CD4-positive, alpha-beta T cell treated with Interferon gamma for 1 hour (primary cell): ENCODE measurements at places on chromosomes 3 and 15.

DNA sequence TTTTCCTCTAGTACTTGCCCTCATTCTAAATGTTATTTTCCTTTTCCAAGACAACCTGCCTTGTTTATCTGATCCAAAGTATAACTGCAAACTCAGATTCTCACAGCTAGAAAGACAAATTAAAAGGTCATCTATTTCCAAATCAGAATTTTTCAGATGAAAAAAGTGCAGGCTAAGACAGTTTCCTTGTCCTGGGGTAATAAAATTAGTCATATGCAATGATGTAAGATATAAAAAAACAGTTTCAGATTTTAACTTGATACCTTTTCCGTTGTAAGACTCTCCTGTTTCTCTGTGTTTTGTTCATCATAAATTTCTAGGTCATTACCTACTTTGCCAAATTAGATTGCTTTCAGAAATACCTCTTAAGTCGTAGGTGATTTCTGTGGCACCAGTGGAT is 238.4 kb upstream of the PEX5L start:
- no peak for DNase-seq

- no peak for DNase-seq
Observed at GRCh38 chr3:49790626-49791411, 4.5 kb upstream of the IP6K1 start.

DNA sequence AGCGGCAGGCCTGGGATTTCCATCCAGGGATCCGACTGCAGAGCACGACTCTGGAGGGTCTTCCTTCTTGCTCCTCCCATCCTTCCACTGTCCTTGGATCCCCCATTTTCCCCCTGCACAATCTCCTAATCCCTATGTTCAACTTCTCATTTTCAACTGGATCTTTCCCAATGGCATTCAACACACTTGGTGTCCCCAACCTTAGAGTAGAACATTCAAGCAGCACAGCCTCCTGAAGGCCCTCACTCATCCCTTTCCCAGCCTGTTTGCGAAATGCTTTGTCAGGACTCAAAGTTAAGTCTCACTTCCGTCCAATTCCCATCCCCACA is 32.3 kb downstream of the RPN1 start:
- DNase-seq = no peak

- no peak for DNase-seq
Observed at GRCh38 chr3:50320853-50321335, 1.7 kb downstream of the HYAL2 start.

DNA sequence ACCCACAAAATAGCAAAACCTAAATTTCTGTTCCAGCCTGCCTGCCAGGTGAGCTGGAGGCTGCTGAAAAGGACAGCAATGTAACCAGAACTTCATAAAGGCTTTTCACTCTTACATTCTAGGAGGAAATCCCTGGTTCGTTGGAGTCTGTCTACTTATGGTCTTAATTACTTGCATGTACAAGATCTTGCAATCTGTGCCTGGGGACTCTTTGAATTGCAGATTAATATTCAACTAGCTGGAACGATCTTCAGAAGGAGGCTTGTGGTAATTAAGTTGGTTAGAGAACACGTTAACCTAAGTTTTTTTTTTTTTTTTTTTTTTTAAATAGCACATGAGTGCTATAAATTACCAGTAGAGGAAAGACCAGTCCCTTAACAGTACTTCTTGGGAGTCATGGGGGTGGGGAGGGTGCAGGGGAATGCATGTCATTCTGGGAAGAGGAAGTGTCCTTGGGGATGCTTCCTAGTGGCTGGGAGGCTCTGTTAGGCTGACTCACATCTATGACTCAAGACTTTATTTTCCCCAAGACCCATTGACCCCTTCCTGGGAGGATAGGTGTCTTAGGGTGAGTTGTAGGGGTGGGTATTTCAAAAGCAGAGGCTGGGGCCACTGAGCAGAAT is 139.8 kb downstream of the RAB11A start:
- no peak for DNase-seq

GRCh38 chr3:102449341-102449740 is 14.5 kb downstream of the ZPLD1 start:
- no peak for DNase-seq

DNA sequence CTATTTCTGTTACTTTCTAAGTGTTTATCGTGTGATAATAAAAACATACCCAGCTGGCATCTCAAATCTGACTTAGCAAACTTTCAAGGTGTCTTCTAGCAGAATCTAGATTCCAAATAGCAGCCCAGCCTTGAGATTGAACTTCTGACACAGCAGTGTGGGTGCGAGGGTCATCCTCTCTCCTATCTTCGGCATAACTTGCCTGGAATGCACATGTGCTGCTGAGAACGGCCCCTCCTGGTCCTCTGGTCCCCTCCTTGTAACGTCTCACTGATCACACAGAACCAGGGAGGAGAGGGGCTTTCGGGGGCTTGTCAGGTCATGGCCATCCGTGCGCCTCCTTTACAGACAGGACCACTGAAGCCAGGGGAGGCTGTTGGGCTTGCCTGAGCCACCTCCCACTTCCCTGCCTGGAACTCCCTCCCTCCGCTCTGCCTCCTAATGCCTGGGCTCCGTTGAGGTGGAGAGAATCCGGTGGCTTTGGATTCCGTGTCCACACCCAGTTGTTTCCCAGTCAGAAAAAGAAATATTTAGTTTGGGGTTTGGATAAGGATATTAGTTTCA is 344.4 kb upstream of the C2CD4B start:
- DNase-seq = no peak

DNA sequence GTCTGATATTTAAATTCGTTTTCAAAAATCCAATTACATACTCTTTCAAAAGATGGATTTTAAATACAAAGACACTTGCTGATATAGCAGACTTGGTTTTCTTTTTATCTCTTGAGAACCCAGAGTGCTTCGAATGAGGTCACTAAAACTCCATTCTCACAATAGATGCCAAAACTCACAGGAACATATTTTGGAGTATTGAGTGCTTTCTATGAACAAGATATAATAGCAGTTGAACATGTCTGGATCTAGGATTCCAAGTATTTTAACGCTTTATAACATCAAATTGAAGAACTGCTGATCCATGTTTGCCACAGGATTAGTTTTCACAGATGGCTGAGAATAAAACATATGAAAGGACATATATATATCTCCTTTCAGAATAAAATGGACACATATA is 113.2 kb downstream of the SAMMSON start:
- no peak for DNase-seq

- DNase-seq = no peak
Observed at GRCh38 chr3:29871087-29871486, 590.2 kb downstream of the RBMS3 start.

DNA sequence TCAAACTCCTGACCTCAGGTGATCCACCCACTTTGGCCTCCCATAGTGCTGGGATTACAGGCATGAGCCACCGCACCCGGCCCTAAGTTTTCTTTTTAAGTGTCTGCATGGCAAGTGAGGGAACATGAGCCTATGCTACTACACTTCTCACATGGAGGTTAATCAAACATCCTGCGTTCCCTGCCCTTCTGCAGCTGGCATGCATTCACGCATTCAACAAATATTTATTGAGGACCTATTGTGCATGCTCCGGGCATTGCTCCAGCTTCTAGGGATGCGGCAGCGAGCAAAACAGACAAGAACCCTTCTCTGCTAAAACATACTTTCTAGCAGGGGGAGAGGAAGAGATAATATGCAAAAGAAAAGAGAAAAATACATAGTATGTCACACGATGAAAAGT is 42.6 kb upstream of the ACKR4 start:
- DNase-seq = no peak

- no peak for DNase-seq
Observed at GRCh38 chr3:37712918-37713817, 148.5 kb upstream of the CTDSPL start.

GRCh38 chr3:42728056-42728455 is 25.5 kb upstream of the HHATL start:
- DNase-seq = no peak

- DNase-seq = no peak
Observed at GRCh38 chr3:69088063-69088462, 3.3 kb downstream of the ARL6IP5 start.

GRCh38 chr3:129507181-129507831 is 21.1 kb upstream of the RHO start:
- no peak for DNase-seq

GRCh38 chr3:183116025-183116614 is 16.8 kb upstream of the MCCC1 start:
- DNase-seq = peak; percentile 86

GRCh38 chr15:97522347-97522746 is 438.2 kb upstream of the ARRDC4 start:
- no peak for DNase-seq

DNA sequence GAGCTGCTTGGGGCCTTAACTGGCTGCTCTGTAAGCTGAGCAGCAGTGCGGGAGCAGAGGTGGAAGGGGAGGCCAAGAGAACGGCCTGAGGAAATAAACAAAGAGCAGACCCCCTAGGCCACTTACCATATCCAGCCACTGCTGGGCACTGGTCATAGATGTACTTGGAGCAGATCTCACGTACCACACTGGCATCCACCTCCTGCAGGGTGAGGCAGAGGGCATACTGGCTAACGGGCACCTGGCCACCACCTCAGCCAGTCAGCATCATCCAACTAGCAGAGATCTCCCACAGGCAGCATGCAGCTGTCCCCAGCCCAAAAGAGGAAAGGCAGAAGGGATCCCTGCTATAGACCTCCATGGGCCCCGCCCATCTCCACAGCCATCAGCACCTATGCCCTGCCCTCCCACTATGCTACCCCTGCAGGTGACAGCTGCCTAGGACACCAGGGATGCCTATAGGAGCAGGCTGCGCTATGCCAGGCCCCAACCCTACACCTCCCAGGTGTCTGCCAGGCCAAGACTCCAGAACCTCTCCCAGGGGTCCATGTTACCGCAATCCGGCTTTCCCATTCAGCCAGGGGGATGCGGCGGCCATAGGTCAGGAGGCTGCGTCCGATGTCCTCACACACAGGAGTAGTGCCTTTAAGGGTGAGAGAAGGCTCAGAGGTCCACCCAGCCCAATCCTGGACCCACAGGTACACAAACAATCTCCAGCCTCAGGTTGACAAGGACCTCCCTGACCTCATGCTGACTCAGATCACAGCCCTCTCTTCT is 4.6 kb upstream of the COL7A1 start:
- no peak for DNase-seq

DNA sequence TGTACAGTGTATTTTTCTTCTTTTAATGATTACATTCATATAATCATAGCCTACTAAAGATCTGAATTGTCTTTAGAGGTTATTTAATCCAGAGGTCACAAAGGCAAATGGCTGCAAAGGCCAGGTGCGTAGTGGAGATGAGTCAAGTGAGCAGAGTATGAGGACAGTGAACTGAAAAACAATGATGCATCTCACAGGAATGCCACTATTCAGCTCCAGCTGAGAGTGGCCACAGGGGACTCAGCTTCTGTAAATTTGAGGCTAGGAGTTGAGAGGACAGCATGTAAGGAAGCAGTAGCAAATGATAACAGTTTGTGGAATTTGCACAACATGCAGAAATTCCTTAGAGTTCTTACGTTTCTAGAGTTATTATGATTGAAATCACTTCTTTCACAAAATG is 50.4 kb downstream of the COL6A5 start:
- no peak for DNase-seq

- no peak for DNase-seq
Observed at GRCh38 chr3:24220859-24221657, 273.6 kb downstream of the THRB start.

DNA sequence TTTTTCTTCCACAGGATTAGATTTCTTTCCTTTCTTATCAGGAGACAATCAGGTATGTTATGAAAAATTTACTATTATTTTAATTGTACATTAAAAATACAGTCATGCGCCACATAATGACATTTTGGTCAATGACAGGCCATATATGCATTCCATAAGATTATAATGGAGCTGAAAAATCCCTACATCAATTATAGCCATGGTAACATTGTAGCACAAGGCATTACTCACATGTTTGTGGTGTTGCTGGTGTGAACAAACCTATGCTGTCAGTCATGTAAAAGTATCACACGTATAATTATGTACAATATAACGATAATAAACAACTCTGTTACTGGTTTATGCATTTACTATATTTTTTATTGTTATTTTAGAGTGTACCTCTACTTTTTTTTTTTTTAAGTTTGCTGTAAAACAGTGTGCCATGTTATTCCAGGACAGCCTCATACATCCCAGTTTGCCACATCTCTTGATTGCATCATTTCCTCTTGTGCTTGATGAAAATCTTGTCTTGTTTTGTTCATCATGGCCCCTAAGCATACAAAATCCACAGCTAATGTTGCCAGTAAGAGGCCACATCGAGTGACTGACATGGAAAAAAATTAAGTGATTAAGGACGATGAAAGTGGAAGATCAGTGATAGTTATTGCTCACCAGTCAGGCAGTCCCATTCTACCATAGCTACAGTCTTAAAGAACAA is 21.4 kb downstream of the CALML4 start:
- DNase-seq = no peak

- DNase-seq = no peak
Observed at GRCh38 chr3:23809294-23809693, 3.5 kb downstream of the UBE2E1 start.

DNA sequence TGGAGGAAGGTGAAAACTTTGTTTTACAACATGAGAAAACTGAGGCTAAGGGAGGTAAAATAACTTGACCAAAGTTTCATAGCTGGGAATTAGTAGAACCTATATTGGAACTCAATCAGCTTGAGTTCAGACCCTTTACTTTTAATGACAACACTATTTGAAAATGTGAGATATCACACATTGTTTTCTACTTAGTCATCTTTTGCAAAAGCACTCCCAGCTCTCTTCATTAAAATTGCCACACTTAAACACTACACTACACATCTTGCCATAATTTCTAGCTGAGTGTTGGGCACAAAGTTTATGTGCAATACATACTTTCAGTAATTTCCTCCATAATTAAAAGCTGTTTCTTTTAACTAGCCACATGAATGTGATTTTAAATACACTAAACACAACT is 230.4 kb upstream of the DCBLD2 start:
- DNase-seq = no peak

GRCh38 chr3:176914764-176915163 is 282.5 kb downstream of the TBL1XR1 start:
- DNase-seq = no peak

- DNase-seq = peak; percentile 61
Observed at GRCh38 chr3:172140499-172141391, 101.4 kb downstream of the FNDC3B start.

DNA sequence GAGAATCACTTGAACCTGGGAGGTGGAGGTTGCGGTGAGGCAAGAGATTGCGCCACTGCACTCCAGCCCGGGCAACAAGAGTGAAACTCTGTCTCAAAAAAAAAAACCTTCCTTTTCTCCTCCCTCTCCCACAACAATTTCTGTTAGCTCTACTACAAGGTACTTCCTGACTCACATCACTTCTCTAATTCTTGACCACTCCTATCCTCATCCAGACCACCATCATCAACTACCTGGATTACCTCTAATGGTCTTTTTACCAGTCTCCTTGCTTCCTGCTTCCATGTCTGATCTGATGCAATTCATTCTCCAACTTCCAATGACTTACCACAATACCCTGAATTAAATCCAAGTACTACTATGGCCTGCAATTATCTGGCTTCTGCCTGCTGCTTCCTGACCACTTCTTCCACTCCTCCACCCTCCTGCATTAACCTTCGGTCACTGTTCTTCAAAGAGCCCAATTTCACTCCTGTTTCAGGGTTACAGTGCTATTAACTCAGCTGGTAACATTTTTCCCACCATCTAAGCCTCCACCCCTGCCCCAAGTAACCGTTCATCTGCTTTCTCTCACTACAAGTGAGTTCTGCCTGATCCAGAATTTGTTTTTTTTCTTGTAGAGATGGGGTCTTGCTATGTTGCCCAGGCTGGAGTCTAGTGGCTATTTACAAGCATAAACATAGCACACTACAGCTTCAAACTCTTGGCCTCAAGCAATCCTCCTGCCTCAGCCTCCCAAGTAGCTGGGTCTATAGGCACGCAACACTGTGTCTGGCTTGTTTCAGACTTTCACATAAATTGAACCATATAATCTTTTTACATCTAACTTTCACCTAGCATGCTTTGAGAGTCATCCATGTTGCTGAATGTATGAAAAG is 27.8 kb downstream of the DCAF1 start:
- no peak for DNase-seq
